ENCODE measurements at places on chromosomes 7 and 10.

GRCh38 chr10:70964245-70964644, 75.9 kb upstream of the PCBD1 start:
- no peak for DNase-seq

- DNase-seq: no peak
These were observed 103.5 kb upstream of the RET start for GRCh38 chr10:42973411-42973810.

DNA sequence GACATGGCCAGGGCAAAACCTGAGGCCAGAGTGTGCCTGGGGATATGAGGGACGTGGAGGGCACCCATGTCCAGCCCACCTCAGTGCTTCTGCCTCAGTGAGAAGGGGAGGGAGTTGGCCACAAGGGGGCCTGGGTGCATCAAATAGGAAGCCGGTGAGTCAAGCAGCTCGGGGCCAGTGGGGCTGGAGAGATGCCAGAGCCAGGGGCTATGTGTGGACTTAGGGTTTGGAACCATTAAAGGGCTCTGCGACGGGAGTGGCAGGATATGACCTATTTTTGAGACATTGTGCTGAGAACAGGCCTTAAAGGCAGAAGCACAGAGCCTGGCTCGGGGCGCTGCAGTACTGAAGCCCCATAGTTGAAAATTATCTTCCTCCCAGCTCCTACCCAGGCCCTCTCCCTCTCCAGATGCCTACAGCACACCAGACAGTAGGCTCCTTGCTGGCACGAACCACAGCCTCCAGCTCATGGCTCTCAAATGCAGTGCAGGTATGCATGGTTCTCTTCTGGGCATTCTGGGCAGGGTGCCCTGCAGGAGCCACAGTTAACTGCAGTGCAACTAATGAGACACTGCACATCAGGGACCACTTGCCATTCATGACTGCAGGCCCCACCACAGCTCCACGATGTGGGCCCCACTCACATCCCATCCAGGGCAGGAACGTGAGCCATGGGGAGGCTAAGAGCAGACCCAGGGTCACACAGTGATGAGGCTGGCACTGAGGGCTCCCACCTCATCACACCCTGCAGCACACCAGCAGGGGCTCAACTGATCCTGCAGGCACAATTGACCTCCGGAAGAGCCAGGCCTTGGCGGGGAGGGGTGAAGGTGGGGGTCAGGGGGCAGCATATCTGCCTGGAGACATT, 7.2 kb upstream of the PGAM2 start:
- DNase-seq: no peak

DNA sequence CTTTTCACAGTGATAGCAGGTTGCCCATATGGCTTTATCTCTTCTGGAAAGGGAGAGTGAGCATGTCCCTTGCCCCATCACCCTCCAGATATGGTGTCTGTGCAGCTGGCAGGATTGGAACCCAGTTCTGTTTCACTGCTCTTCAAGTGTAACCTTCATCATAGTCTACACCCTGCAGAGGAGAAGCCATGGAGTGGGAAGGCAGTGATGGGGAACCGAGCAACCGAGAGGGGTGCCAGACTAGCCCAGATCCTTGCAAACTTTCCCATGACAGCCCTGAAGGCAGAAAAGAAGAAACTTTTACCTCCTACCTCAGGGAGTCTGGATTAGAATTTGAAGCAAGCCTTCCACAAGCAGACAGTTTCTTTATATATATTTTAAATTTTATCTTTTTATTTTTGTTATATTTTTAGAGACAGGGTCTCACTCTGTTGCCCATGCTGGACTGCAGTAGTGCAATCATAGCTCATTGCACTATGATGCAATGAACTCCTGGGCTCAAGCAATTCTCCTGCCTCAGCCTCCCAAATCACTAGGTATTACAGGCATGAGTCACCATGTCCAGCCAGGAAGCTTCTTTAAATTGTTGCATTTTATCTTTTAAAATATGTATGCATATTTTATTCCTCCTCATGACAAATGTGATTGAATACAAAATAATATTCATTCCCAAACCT, 133.3 kb downstream of the KCNMA1 start:
- no peak for DNase-seq
